ENCODE measurements at places on chromosomes 1 and 21.

GRCh38 chr1:47527653-47528272 is 89.9 kb downstream of the FOXD2 start:
- DNase-seq: no peak

DNA sequence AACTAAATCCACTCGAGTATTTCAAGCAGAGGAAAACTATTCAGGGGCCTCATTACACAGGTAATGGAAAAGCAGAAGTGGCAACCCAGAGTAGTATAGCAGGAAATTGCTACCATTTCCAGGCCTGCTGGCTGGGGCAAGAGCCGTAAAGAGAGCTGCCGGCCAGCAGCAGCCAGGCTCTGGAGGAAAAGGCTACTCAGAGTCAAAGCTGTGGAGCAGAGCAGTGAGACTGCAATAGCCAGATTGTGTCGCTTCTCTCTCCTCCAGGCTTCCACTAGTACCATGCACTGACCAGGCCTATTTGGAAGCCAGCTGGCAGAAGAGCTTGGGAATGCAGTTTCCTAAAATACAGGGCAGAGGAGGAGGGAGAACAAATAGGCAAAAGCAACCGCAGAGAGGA is 155.5 kb downstream of the OMA1 start:
- DNase-seq: no peak

GRCh38 chr1:1345384-1345783 is 3.8 kb downstream of the DVL1 start:
- DNase-seq: no peak

GRCh38 chr1:115117298-115117697 is 28.0 kb upstream of the TSPAN2 start:
- DNase-seq: no peak

DNA sequence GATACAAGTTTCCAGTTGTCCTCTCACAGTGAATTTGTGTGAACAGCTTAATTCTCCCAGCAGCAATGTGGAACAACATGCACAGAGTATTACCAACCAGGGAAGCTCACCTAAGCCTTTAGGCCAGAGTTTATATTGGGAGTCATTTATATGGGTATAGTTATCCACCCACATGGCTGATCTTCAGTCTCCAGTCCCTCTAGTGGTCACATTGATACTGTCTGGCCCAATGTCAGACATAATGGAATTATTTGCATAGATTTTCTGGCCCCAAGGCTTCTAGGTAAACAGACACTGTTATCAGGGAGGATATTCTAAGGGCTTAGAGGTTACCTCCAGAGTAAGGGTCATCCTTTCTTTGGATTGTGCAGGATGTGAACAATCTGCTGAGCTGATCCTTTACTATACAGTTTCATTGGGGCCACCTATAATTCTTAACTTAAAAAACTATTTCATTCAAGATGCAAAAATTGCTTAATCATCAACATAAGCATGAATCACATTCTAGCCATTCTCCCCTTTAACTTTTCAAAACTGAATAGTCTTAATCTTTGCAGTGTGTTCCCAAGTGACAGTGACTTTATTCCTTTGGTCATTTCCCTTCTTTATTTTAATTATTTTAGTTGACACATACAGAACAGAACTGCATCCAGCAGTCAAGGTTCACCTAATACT is 210.9 kb downstream of the LTN1 start:
- no peak for DNase-seq

DNA sequence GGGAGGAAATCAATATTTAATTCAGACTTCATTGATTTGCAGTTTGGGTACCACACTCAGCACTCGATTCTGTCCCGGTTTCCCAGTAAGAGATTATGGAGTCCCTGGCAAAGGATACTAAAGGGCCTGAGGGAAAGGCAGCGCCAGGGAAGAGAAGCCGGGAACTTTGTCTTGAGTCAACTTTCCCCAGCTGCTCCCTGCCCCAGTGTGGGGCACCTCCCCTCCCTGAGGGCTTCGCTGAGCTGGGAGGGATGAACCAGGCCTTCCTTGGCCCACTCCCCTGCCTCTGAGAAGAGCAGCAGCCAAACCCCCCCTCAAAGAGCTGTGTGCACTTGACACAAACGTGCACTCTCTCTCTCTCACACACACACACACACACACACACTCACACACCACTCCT is 32.6 kb downstream of the OPTC start:
- peak; percentile 33 for DNase-seq

DNA sequence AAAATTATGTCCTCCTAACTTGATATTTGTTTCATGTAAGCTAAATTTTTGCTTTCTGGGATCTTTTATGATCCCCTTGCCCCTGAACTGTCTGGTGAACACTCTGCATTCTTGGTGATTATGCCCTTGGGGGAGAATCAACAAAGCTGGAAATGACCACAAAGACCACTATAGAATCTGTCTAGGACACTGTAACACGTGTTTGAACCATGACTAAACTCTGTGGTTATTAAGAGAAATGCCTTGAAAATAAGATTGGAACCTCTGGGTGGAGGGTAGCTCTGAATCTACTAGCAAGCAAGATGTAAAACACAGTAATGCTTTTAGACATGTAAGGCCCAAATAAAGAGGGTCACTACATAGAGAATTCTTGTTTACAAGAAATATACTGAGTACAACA is 237.5 kb downstream of the HMCN1 start:
- DNase-seq: peak; percentile 35

DNA sequence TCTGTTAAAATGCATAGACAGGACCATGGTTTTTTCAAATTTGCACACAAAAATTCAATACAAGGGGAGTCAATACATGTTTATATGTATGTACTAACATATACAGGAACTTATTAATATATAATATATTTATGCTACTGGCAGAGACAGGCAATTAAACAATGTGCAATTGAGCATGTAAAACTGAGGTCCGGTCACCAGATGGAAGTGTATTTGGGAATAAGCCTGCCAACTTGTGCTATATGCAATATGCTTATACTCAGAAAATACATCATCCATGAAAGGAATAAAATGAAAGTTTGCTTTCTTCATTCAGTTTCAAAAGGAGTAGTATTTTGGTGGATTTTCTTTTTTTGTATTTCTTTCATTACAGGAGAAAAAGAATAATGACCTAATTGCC is 640.2 kb upstream of the CXADR start:
- DNase-seq: no peak

- DNase-seq: no peak
Observed at GRCh38 chr1:171762143-171762563, 19.3 kb upstream of the METTL13 start.

DNA sequence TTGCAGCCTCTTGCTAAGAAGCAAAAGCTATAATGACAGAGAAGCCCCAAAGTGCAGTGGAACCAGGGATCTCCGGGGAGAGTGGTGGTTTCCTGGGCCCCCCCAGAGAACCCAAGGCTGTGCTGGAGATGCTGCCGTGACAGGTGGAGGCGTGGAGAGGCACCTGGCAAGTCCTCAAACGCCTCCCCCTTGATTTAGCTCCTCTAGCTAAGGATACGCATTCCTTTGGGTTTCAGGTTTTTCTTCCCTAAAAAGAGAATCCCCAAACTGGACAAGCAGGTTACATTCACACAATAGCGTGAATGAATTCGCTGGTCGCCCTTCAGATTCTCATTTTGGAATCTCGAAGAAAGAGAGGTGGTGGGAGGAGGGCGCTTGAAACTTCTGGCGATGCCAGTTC is 853 bp upstream of the ATP1A1 start:
- DNase-seq: no peak

DNA sequence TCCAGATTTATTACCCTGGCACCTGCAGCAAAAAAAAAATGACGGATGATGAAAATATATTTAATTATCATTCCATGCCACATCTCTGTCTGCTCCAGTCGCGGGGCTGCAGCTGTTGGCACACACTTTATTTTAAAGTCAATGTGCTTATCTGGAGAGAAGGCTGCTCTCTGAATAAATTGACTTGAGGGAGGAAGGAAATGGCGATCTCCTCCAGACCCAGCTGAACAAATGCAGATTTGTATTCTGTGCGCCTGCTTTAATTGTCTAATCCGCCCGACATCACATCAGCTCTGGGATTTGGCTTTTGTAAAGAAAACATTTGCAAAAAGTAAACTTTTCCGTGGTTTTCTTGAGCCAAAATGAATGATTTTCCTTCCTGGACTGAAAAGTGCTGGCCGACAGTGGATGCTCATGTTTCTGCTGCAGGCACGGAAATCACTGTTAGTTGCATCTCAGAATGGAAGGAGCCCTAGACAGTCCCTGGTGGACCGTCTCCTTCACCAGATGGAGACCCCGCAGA is 150.2 kb downstream of the CAMTA1 start:
- DNase-seq: no peak

DNA sequence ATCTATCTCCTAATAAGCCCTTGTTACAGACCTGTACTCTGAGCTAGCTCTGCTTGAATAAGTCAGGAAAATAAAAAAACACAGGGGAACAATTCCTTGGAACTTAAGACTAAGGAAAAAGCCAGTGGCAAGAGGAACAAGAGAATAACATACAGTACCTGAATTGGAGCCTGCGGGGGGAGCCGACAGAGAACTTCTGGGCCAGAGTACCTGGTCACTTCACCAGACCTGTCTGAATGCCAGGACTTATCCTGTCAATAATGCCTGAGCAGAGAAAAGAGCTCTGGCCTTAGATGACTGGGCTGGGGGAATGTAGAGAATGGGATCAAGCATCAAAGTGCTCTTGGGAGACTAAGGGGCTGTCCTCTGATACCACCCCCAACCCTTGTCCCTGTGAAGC is 15.1 kb downstream of the PEA15 start:
- no peak for DNase-seq

All from AG08395 (cell line).